NCI-H1436 (cell line): ENCODE measurements at places on chromosomes 4 and X.

DNA sequence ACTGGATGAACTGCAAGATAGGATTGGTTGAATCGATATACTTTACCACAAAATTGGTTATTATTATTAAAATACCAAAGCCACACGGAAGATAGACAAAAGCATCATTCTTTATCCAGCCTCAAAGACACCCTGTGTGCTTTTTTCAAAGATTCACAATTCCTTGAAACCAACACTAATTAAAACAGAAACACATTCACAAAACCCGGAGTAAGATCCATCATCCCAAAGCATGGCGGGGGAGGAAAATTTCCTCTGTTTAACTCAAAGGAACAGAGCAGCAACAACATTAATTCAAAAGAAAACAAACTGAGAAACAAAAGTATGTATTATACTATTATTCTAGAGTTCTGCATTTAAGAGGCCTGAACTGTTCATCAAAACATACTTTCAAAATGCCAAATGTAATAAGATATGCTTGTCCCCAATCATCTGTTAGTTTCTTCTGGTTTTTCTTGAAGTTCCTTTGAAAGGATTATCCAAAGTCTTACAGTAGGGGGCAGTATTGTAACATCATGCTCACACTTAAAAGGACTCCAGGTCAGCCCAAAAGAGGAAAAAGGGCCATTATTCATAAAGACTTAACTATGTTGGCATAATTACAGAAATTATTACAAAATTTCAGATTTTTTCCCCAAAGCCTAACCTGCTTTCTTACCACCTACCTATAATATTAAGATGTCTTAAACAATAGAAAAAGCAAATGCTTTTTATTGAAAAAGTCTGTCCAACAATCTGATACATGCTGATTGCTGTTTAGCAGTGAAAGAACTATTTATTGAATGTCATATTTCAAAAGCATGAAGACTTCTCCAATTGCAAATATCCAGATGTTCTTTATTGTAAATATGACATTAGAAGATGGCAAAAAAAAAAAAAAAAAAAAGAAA lies 168.7 kb downstream of the SCFD2 start:
- peak; percentile 46 for DNase-seq

DNA sequence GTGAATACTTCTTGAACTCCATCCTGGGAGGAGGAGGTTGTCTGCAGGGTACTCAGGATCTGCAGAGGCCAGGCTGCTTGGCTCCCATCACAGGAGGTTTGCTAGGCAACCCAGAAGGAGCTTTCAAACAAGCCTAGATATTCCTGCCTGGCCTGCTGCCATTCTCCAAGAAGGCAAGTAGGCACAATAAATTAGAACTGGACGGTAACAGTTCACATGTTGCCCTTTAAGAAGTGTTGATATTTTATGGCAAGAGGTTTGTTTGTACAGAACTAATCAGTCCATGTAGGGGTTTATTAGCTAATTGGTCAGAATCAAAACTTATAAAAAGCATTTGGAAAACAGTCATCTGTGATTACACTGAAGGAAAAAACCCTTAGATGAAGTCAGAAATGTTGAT lies 39.3 kb downstream of the SYNPO2 start:
- DNase-seq = no peak

- no peak for DNase-seq
These were observed 116.6 kb downstream of the RASGEF1B start for GRCh38 chr4:81355136-81355535.

GRCh38 chr4:87053176-87053658 lies 118.4 kb downstream of the AFF1 start:
- DNase-seq = no peak

DNA sequence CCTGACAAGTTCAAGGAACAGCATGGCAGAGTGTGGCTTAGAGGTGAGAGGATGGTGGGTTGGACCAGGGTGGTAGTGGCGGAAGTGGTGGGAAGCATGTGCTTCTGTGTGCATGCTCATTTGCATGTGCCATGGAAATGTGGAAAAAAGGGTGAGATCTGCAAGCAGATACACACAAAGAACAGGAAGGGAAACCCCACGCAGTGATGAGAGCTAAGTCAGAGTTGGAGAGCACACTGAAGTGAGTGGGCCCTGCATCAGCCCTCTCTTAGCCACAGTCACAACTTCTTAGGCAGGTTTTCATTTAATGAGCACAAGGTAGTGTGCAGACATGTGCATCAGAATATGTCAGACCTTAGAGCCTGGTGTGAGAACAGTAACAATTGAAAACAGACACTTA lies 483.8 kb downstream of the AFF2 start:
- no peak for DNase-seq

GRCh38 chr4:72712997-72713396 lies 144.0 kb upstream of the ADAMTS3 start:
- DNase-seq = no peak

DNA sequence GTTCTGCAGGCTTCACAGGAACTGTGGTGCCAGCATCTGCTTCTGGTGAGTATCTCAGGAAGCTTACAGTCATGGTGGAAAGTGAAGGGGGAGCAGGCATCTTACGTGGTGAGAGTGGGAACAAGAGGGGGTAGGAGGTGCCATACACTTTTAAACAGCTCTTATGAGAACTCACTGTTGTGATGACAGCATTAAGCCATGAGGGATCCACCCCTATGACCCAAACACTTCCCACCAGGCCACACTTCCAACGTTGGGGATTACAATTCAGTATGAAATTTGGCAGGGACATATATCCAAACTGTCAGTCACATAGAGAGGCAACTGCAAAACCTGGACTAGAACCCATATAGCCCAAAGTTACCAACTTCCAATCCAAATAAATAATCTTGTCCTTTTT lies 43.1 kb upstream of the ZCCHC12 start:
- peak; percentile 2 for DNase-seq

DNA sequence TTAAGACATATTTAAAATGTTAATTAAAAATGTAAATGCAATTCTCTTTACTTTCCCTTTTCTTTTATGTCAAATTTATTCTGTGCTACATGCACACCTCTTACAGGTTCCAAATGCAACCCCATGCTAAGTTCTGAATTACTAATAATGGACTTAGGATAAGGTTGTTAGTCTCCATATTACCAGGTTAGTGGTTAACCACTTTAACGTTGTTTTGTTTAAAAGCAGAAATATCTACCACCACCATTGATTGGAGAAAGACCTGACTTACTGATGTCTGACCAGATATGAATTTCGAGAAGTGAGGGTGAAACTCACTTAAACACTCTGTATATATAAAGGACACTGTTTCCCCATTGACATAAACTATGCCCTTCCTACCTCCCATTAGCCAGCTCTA lies 6.9 kb upstream of the TRPC3 start:
- DNase-seq = no peak

DNA sequence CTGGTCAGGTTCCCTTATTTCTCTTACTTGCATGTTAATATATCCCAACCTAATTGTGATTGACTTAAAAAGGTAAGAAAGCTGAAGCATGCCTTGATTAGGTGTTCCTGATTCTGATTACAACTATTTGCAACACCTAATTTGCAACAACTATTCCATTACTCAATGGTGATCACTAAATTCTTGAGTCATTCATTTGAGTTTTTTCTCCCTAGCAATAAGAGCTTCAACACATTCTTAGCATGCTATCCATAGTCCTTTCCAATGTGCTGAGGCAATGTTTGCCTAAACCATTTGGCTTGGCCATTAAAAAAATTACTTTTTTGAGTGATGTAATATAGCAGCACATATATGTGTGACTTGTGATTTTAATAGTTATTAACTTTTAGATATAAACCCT lies 851.4 kb downstream of the TRAM1L1 start:
- no peak for DNase-seq
